CD4-positive, alpha-beta T cell treated with Interleukin-1 beta for 1 hour (primary cell): ENCODE measurements at places on chromosomes 5 and 9.

DNA sequence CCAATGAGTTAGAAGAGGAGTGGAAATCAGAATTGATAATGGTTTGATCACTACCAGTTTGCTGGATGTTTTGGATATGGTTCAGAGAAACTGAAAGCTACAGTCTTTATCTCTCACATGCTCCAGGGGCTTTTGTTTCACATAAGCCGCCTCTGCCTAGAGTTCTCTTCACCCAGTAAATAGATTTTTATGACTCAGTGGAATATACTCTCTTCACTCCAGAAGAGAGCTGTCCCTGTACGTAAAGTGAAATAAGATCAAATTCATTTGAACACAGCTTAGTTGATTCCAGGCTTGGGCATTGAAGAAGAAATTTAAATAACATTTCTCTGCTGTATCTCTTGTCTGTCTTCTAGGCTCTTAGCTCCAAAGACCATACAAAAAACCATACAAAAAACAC lies 184.9 kb downstream of the TRPM3 start:
- DNase-seq: no peak

DNA sequence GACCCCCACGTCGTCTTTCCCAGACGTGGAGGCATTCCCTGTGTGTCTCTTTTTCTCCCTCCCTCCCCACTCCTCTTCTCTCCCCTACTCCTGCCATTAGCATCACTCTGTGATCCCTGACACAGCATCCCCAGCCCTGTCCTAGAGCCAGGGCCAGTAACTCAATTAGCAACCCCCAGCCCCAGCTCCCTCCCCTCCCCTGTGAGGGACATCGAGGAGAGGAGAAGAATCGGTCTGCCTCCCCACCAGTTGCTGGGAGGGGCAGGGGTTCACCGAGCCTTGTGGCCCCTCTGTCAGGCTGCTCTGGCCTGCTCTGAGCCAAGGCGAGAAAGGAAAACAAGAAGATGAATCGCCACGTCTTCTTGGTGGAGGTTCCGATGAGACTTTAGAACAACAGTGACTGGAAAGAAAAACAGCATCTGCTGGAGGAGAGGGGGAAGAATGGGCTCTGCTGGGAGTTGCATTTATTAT lies 123.1 kb downstream of the PAPPA start:
- DNase-seq: no peak

GRCh38 chr5:112388739-112389138 lies 30.3 kb downstream of the EPB41L4A start:
- DNase-seq: no peak

- DNase-seq: no peak
These were observed 10.2 kb downstream of the SPOCK1 start for GRCh38 chr5:137488974-137489373.

DNA sequence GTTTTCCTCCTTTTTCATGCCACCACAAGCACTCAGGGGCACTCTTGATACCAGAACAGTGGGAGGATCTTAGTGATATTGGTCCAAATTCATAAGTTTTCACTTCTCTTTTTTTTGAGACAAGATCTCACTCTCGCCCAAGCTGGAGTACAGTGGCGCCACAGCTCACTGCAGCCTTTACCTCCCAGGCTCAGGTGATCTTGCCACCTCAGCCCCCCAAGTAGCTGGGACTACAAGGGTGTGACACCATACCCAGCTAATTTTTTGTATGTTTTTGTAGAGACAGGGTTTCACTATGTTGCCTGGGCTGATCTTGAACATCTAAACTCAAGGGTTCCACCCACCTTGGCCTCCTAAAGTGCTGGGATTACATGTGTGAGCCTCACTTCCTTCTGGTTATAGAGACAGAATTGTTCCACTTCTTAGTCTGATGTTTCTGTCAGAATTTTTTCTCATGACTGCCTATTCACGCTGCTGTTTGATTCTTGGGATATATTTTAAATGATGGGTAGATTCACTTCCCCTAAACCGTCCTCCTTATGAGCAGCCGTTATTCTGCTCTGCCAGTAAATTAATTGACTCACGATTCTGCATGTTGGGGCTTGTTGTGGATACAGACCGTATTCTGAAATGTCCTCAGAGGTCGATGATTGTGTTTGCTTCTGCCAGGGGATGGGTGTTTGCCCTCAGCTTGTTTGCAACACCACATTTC lies 30.8 kb downstream of the MTAP start:
- DNase-seq: no peak
